NCI-H2107 (cell line): ENCODE measurements at places on chromosomes 5 and 9.

DNA sequence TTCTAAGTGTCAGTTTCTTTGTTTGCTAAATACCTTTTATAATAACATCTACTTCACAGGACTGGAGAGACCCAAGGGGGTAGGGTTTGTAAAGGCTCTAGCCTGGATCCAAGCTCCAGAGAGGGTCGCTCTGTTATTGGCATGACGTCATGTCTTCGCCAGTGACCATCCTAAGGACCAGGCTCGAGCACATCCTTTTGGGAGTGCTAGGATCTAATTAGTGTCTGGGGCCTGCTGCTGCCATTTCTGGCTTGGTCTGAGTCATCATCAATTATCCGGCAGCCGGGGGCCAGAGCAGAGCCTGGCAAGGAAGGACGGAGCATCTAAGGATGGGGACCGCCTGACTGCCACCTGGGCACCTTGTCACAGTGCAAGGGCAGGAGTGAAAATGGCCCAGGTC is 153.0 kb downstream of the NSG2 start:
- DNase-seq = no peak

DNA sequence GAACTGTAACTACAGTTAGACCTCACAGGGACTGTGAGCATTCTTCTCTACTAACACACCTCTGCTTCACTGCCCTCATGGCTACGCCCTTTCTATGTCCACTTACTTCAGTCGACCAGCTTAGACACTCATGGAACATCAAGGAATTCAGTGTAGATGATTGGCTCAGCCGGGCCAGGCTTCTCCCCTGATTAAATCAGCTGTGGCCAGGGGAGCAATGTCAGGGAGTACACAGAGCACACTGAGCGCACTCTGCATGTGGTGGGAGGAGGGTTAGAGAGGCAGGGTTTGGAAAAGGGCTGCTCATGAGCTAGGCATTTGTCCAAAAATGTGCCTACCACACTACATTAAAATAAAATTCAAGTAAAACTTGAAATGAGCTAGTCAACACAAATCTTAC is 400.5 kb downstream of the ARRDC3 start:
- DNase-seq = no peak

GRCh38 chr5:23139338-23140171 is 286.4 kb upstream of the CDH12 start:
- no peak for DNase-seq

GRCh38 chr9:136940526-136941230 is 3.9 kb downstream of the FBXW5 start:
- no peak for DNase-seq

DNA sequence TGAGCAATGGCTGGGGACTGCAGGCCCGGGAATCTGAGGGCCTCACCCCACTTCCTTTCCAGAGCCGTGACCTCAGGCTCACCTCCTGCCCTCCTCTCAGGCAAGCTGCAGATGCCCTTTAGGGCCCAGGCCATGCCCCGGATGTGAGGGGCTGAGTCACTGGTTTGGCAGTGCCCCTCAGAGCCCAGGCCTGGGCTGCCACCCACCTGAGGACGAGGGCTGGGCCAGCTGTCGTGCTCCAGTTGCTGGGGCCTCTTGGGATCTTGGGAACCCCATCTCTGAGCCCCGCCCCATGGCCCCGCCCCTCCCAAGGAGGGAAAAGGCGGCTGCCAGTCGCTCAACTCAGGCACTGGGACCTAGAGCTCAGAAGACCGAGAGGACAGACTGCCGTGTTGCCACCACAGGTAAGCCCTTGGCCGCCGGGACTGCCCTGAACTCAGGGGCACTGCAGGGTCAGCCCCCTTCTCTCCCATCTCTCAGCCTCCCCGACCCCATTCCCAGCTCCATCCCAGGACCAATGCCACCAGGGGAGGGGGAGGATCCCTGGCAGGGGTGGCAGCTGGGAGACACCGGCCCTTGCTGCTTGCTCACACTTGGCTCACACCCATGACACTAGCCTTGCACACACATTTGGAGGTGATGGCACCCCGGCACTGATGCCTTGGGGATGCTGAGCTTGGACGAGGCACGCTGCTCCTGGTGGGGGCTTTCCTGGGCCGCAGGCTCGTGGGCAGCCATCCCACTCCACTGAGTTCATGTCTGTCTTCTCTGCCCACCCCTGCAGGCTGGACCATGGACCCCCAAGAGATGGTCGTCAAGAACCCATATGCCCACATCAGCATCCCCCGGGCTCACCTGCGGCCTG is at the start of gene CYSRT1:
Gene CYSRT1, plus strand, starts transcription at position 345 of the 865 bp plus-strand sequence. Its CDS starts 448 bp downstream, at position 793.
- DNase-seq = no peak

DNA sequence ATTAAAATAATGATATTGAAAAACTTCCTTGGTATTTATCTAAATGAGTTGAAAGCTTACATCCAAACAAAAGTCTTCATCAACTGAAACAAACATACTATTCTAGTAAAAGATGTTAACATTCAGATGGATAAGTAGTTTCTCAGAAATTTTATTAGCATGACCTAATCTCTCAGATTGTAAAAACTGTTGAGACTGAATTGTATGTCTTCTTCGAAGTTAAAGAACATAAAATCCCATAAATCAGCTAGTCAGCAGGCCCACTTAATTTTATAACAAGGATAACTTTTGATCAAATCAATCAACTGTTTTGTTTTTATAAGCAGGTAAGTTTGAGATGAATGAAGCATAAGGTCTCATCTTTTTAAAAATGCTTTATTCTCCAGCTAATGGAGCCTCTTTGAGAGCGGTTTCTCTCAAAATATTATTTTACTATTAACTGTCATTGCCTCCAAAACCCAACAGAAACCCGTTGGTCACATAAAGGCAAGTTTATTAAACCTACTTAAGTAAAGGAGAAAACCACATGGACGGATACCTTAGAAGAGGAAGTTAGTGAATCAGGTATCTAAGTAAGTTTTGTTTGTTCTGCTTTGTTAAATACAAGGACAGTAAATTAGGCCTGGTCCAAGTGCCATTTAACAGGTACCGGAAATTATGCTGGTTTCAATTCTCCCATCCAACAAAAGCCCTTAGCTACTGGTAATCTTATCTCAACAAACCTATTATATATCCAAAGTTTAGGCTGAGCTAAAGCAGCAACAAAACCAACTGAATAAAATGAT is 457.0 kb downstream of the PDE4D start:
- no peak for DNase-seq

DNA sequence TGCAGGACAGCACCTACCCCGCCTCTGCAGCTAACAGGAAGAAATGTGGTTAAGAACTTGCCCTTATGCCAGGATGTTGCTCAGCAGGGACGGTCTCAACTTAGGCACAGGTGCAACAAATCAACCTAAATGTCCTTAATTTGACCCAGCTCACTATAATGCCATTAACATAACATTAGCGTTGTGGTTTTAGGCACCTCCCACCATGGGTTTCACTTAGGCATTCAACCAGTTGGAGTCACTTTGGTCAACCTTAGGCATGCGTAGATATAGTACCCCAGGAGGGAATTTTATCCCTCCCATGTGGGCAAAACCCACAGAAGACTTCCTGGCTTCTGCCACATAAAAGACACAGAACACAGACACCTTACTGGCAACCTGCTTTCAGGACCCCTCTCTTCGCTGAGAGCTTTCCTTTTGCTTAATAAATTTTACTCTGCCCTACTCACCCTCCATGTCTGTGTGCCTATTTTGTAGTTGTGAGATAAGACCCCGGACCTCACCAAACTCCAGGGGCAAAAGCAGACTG is 8.7 kb upstream of the ERAP1 start:
- no peak for DNase-seq

GRCh38 chr5:18050776-18051175 is 416.5 kb downstream of the TAF11L14 start:
- no peak for DNase-seq

DNA sequence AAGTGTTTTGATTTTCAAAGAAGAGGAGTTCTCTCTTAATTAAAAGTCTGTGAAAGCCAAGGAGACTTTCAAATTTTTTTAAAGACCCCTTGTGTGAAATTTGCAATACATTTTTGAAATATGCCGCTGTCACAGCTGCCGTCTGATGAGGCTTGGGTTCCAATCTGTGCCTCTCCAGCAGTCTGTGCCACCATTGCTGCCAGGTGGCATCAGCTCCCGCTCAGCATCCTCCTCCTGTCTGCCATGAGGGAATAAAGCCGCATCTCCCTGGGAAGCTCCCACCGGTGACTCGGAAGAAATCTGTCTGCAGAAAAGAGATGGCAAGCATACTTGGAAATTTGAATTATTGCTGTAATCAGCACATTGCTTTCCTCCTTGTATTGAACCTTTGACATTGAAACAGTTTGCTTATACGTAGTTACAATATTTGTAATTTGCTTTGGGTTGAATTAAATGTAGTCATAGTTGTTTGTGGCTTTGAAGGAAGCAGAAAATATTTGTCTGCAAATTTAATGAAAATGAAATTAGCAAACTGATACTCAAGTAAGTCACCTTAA is 145.7 kb upstream of the SNX2 start:
- DNase-seq = no peak

GRCh38 chr5:179618923-179619554 is 4.4 kb downstream of the HNRNPH1 start:
- no peak for DNase-seq

DNA sequence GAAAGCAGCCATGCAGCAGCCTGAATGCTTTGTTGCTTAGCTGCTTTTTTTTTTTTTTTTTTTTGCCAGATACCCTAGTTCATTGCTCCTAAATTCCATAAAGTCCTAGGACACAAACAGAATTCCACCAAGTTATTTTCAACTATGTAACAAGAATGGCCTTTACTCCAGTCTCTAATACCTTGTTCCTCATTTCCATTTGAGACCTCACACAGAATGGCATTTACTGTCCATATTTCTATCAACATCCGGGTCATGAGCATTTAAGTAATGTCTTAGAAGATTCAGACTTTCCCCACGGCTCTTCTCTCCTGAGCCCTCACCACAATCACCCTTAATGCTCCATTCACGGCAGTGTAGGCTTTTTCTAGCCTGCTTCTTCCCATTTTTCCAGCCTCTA is 31.7 kb upstream of the FBXW11 start:
- no peak for DNase-seq

DNA sequence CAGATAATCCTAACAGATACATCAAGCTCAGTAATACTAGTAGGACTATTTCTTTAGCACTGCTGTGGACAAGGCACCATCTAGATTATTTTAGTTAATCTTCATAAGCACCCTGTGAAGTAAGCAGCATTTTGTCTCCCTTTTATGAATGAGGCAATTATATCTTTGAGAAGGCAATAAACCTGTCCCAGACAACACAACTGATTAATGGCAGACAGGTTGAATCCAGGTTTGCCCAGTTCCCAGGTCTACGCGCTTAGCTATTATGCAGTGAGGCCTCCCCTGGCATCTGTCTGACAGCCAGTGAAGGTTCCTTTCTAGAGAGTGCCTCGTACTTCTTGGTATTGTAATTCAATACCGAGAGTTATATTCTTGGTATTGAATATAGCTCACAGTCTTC is 9.7 kb upstream of the LVRN start:
- no peak for DNase-seq

DNA sequence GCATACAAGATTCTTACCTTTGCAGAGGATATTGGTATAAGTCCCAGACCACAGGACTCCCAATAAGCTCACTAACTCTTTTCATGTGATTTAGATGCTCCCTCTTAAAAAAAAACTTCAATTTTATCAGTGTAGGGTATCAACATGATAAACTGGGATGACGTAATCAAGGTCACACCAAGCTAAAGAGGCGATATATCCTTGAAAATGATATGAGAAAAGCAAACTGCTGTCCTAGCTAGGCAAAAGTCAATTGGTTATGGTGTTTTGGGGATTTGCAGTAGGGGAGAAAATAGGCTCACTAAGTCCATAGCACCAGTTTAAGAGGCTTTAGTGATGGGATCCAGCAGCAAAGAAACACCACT is 354.4 kb downstream of the DIRAS2 start:
- DNase-seq = no peak

DNA sequence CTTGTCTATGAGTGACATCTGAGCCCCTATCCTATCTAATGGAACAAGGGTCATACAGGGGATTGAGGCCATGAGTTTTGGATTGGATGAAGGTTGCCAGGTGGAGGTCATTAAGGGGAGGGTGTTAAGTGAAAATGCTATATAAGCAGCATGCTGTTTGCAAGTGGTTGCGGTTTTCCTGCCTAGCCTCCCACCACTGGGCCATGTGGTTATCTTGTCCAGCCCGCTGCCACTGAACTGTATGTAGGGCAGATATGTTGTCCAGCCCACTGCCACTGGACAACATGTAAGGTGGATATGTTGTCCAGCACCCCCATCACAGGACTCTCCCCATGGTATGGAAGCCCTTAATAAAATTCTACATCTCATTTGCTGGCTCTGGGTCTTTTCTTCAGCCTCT is 200.0 kb downstream of the FGF10 start:
- DNase-seq = no peak

DNA sequence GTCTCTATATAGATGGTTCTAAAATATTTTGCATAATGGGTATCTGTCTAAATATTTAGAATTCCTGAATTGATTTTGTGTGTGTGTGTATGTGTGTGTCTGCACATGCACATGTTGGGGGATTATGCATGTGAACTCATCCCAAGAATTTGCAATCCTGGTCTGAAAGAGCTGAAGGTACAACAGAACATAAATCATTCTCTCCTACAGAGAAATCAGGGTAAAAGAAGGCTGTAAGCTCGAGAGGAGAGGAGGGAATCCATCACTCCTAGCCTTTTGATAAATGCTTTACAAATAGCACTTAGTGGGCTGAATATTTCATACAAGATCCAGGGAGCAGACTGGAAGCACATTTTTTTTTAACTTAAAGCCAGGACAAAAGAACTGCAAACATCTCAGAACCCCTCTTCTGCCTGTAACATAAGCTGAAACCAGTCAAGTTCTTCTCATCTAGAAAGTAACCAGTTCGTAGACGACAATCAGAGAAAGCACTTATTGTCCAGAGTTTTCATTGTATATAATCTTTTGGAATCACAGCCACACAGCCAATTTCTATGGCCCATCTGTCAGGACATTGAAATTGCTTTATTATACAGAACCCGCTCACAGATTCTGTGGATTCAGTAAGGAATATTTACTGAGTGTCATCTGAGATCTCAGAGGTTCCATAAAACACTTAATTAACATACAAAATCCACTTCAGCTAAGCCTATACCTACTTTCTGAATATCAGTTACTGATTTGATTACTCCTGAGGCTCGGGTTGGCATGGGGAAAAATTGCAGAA is 541.4 kb upstream of the ZNF462 start:
- no peak for DNase-seq

- no peak for DNase-seq
These were observed 193.8 kb upstream of the ZNF618 start for GRCh38 chr9:113682297-113682771.

DNA sequence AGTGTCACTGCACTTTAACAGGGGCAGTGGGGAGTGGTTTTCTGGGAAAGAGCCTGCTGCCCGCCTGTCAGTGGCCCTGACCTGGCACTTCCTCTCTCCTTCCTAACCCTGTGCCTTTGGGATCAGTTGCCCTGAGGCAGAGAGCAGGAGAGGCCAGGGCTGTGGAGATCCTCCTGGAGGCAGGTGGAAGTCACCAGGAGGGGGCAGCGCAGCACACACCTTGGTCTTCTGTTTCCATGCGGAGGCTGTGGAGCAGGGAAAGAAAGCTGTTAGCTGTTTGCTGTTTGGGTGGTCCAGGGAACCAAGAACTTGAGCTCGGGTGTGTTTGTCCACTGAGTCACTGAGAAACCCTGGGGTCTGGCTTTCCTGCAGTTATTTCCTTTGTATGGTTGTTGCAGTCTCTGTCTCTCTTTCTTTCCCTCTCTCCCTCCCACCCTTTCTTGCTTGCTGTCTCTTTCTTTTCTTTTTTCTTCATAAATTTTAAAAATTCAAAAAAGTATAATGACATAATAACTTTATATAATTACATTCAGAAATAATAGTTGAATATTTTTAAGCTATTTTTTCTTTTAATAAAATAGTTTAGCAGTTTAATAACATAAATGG is 28.1 kb downstream of the NTRK2 start:
- DNase-seq = no peak
